NCI-H226 (cell line): ENCODE measurements at places on chromosomes 2 and 18.

GRCh38 chr2:39730685-39731302, 48.3 kb downstream of the THUMPD2 start:
- peak; percentile 13 for DNase-seq

GRCh38 chr2:193446967-193447366, 1252.2 kb upstream of the TMEFF2 start:
- no peak for DNase-seq

DNA sequence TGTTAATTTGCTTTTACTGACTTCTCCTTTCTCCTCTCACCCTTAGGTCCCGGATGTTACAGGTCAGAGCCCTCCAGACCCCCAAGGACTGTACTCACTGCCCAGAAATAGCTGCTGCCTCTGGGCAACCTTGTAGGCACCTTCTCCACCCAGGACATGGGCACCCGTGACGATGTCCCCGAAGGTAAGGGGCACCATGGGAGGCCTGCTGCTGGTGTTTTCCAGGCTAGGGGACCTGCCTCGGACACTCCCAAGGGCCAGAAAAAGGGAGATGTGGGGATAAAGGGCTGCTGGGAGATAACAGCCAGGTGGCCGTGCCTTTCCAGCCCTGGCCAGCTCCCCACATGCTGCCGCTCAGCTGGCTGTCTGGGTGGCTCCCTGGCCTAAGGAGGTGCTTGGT, 13.6 kb downstream of the TOGARAM2 start:
- no peak for DNase-seq

- no peak for DNase-seq
Measured at GRCh38 chr2:144229296-144229695, 290.6 kb downstream of the ZEB2 start.

DNA sequence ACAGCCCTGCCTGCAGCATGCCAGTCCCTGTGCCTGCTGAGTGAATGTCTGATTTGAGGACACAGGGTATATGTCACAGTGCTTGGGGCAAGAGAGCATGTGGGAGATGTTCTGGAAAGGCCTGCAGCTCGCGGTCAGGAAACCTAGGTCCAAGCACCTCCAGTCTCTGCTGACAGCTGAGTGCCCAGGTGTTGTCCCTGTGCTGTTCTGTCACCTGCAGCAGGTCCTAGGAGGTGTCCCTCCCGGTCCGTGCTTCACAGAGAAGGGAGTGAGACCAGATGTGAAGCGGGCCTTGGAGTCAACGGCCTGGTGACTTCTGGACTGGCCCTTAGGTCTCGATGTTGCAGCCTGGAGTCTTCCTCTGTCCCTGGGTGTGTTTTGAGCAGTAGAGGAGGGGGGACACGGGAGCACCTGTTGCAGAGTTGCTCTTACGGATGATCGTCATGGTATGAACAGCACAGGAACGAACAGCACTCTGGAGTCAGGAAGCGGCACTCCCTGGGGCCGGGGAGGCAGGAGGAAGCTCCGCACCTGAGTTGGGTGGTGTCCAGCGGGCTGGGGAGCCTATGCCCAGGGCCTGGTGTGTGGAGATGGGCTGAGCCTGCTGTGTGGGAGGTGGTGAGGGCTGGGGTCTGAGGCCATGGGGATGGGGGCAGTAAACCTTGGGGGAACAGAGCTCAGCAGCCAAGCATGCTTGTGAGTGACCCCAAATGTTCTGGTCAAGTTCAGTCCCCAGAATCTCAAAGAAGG, 21.6 kb upstream of the ARHGEF4 start:
- DNase-seq, result no peak

DNA sequence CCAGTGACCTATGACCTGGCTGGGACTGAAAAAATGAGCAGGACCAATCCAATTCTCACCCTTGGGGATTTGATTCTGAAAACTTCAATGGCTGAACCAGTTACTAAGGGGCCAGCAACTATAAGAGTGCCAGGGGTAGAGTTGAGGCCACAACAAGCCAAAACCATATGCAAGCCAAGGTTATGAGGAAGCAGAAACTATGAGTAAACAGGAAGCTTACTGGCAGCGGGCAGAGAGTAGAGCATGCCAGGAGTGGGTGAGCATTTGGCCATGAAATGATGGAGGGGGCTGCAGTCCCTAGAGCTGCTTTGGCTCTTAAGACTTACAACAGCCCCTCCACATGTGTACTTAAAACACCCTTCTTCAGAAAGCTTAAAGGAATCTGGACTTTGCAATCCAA, 82.4 kb downstream of the RBMS1 start:
- DNase-seq, result peak; percentile 73
